COR-L47 (cell line): ENCODE measurements at places on chromosomes 1 and 21.

GRCh38 chr1:201636510-201636971 lies 97.6 kb downstream of the NAV1 start:
- no peak for DNase-seq

- no peak for DNase-seq
These were observed 42.9 kb upstream of the PRKACB start for GRCh38 chr1:84101204-84101603.

DNA sequence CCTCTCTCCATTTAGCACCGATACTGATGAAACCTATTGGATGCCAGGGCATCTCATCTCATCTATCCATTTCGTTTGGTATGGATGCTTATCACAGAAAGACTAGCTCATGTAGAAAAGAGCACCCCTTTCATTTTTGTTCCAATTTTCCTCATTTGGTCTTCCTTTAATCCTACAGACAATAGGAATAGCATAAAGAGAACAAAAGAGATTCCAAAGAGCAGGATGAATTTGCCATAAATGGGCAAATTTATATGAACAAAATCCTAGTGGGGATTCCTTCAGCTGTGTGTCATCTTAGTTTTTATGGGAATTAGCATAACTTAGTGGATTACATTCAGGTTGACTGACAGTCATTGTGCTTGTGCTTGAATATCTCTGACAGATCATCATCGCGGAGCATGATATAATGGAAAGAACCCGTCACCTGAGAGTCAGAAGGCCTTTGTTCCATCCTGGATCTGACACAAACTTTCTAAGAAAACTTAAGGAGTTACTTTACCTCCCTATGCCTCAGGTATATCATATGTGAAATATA lies 777.5 kb upstream of the ADGRL2 start:
- DNase-seq = no peak

GRCh38 chr1:70204600-70204999 lies 779 bp downstream of the LRRC40 start:
- DNase-seq = no peak

GRCh38 chr1:40530735-40531380 lies 579 bp upstream of the ZNF684 start:
- peak; percentile 0 for DNase-seq

DNA sequence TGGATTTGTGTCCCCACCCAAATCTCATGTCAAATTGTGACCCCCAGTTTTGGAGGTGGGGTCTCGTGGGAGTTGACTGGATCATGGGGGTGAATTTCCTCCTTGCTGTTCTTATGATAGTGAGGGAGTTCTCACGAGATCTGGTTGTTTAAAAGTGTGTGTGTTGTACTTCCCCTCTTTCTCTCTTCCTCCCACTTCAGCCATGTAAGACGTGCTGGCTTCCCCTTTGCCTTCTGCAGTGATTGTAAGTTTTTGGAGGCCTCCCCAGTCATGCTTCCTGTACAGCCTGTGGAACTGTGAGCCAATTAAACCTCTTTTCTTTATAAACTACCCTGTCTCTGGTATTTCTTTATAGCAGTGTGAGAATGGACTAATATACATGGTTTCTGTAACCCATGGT lies 64.6 kb downstream of the RHOU start:
- no peak for DNase-seq

- DNase-seq = no peak
These were observed 30.2 kb downstream of the TMEM50B start for GRCh38 chr21:33449616-33450015.

GRCh38 chr1:87202922-87203655 lies 125.6 kb upstream of the LMO4 start:
- DNase-seq = no peak

DNA sequence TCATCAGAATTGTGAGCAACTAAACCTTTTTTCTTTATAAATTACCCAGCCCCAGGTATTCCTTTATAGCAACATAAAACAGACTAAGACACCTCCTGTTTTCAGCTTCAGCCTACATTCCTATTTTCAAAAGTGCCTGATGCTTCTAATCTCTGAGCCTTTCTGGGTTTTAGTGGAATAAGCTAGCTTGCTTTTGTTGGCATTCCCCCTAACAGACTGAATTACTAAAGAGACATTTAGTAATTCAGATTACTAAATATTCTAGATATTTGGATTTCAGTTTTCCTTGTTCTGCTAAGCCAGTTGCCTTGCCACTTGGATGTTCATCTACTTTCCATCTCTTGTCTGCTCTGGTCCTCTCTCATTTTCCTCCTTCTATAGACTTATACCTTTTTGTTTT lies 10.5 kb upstream of the GNG12 start:
- DNase-seq = no peak

DNA sequence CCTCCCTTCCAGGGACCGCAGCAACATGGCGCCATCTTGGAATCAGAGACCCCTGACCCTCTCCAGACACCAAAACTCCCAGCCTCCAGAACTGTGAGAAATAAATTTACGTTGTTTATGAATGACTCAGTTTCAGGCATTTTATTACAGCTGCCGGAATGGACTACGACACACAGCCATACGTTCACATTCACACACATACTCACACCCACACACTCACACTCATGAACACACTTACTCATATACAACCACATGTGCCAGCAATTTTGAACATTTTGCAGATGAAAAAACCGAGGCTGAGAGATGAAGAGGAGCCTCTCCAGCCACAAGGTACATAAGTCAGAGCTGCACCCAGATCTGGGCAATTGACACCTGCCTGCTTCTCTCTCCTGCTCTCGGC lies 151.0 kb upstream of the RAB4A start:
- DNase-seq = no peak

GRCh38 chr1:153928791-153929341 lies 6.1 kb upstream of the GATAD2B start:
- DNase-seq = no peak

GRCh38 chr1:33895976-33896375 lies 32.1 kb downstream of the HMGB4 start:
- no peak for DNase-seq

DNA sequence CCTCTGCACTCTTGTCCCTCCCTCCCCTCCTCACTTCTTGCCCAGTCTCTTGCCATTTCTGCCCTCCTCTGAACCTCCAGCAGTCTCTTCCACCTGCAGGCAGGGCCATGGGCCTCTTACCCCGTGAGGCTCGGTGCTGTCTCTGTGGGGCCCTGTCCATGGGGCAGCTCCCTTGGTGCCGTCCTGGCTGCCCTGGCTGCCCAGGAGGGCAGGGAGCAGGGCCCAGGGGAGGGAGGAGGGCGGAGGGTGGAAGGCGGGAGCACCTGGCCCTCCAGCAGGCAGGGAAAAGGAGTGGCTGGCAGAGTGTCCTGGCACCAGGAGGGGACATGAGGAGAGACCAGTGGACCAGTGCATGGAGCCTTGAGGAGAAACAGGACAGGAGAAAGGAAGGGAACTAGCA lies at the start of gene RORC:
Gene RORC, minus strand, starts transcription at position 198 of the 400 bp plus-strand sequence. Its CDS starts 38 bp downstream, at position 160.
- DNase-seq = no peak

GRCh38 chr1:221841251-221841982 lies 99.5 kb upstream of the DUSP10 start:
- no peak for DNase-seq

DNA sequence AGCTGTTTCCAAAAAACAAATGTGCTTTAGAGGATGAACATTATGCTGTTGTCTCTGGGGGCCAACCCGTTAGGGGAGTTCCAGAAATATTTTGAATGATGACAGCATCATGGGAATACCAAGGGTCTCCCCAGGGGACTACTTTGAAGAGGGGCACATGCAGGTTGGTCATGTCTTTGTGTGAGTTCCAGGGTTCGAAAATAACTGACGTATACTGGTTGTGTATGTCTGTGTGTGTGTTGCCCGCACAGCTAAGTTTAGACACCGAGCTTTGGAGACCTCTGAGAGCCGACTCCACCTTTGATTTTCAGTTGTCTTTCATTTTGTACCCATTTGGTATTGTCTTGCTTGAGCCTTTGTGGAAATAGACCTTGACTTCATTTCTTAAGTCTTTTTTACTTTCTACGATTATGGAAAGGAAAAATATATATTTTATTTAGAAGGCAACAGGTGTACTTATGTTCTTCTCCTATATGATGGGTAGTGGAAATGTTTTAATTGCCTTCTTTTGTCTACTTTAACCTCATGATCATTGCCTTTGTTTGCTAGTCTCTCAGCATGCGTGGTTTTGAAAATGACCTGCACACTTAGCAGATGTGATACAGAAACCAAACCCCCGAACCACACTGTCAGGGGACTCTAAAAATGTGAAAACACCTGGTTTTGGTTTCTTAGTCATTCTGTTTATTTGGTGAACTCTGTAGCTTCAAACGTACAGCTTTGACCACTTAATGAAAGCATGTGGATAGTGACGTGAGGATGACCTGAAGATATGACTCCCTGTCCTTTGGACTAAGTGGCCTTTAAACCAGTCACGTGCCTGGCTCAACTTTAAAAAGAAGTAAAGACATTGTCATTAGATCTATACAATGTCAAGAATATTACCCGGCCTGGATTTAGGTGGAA lies 56.5 kb downstream of the GALNT2 start:
- DNase-seq = peak; percentile 19

DNA sequence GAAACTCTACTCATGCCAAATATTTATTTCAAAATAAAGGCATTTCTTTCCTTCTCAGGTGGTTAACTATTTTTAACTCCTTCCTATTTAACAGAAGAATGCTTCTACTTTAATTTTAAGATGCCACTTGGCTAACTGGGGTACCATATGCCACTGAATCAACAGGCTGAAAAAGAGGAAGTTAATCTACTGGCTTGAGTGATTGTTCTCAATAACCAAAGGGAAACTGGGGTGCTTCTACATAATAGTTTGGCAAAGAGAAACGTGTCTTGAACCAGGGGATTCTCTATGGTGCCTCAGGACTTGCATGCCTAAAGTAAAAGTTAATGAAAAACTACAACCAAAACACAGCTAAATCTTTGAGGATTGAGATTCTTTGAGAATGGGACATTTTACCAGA lies 142.6 kb downstream of the DENND1B start:
- no peak for DNase-seq

DNA sequence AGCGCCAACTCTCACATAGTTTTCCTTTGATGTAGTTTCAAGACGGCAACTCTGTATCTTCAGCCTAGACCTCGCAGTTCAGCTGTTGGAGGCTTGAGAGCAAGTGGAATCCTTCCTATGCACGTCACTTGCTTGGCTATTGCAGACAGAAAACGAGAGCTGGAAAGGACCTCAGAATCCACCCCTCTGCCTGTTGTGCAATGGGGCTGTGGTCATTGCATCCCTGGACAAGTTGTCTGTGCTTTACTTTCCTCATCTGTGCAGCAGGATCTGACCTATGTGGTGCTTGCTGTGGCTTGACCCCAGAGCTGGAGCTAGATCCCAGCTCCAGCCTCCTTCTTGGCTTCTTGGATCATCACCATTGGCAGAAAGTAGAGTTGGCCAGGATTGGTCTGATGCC lies 50.0 kb upstream of the IGSF21 start:
- DNase-seq = no peak

- peak; percentile 1 for DNase-seq
These were observed 14.3 kb downstream of the TMEM35B start for GRCh38 chr1:34970829-34971228.

- DNase-seq = no peak
These were observed 601.0 kb downstream of the NUF2 start for GRCh38 chr1:163922743-163923201.

- peak; percentile 40 for DNase-seq
These were observed 67.2 kb downstream of the BACE2 start for GRCh38 chr21:41235201-41235600.

GRCh38 chr1:202561726-202562443 lies 148.4 kb downstream of the SYT2 start:
- DNase-seq = no peak

DNA sequence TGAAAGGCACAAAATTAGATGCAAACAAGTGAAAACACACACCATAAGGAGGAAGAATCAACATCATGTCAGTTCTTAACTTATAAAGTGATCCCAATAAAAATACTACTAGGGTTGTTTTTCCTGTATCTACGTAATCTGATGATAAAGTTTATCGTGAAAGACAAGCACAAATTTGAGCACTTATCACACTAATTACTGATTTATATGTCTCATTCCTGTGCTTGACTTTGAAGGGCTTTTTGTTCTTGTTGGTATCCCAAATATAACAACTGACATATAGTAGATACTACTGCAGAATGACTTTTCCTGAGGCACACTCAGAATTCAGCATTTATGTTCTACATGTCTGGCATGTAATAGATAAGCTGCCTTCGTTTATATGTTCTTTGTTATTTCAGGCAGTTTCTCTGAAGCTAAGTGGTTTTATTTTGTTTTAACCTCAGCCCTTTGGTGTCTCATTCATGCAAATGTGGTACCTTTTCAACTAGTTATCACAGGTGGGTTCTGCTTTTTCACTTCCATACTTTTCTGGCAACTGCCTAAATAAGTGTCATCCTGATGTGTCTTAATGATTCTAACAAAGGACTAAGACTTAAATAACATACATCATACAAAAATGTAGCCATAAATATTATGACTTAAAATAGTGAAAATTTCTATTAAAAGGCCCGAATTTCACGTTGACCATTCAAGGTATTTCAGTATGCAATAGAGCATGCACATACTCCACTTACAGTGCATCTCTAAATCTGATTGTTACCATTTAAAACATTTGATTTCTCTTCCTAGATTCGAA lies 73.2 kb downstream of the LRRC8C start:
- DNase-seq = no peak

GRCh38 chr1:26281971-26282370 lies 2.1 kb downstream of the SH3BGRL3 start:
- DNase-seq = no peak
